ENCODE measurements at places on chromosomes 6 and 20. TPM values are rescaled to one million over a fixed set of nuclear protein-coding genes. Genes with fewer than 3 reads are reported as not detected.

DNA sequence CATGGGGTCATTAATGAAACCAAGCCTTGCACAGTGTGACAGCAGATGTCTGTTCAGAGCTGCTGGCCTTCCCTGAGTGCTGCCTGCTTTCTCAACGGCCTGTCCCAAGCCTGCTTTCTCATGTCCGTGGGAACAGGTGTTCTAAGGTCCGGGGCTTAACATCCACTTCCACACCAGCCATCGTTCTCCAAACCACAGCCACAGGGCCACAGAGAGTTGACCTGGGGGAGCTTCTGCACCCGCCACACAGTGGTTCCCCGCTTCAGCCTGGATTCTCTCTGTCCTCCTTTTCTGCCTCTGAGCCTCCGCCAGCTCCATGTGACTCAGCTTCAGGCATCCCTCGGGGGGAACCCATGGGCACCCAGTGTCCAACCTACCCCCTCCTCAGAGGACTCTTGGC is 26.9 kb upstream of the PPP1R3G start:
- DNase-seq: no peak

- peak; percentile 53 for DNase-seq
Observed at GRCh38 chr20:50728981-50729874, 2.2 kb upstream of the PARD6B start.

- DNase-seq: no peak
Observed at GRCh38 chr6:145209272-145209671, 526.0 kb downstream of the EPM2A start.

GRCh38 chr20:33438481-33438880 is 5.1 kb downstream of the SNTA1 start:
- no peak for DNase-seq

GRCh38 chr6:151199991-151200390 is 39.8 kb upstream of the AKAP12 start:
- DNase-seq: no peak

ROS1 gene
- not detected for total RNA-seq

CPXM1 gene
- 1.2 TPM for total RNA-seq

RBL1 gene
- 37.7 TPM for total RNA-seq

Measured in SJSA1 (cell line).